ENCODE measurements at places on chromosomes 13 and 19. TPM values are rescaled to one million over a fixed set of nuclear protein-coding genes. Genes with fewer than 3 reads are reported as not detected.

GRCh38 chr13:112877539-112877938, 91.5 kb upstream of the MCF2L start:
- no peak for DNase-seq

DNA sequence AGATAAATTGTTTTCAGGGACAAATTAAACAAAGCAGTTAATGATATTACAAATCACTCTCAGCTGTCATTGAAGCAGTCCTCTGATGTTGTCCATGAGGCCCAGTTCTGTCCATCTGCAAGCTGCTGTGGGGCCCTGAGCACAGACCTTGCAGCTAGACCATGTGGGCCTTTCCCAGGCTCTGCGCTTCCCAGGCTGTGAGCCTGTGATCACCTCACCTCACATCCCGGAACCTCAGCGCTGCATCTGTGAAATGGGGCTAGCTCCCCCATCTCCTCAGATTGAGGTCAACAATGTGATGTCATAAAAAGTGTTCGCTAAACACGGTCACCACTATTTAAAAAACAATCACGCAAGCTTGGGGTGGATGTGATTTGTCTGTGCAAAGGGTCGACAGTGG, 51.9 kb upstream of the UQCRFS1 start:
- no peak for DNase-seq

GRCh38 chr19:7540761-7541474, 5.4 kb downstream of the PNPLA6 start:
- DNase-seq: no peak

DNA sequence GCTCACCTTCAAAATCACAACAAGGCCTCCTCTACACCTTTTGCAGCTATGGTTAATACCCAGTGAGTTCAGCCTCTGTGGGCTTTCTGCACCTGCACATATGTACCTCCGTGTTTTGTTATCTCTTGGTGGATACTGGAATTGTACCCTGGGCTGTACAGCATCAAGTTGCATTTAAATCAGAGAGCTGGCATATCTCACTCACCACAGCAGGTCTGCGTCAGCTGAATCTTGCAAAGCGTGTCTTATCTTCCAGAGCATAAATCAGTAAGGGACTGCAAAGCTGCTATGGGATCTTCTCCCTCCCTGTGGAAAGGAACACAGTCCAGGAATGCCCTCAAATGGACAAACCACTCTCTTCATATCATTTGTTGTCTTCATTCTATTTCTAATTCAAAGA, 1048.7 kb downstream of the UQCRFS1 start:
- DNase-seq: no peak

GRCh38 chr19:6890938-6891337, 3.6 kb downstream of the ADGRE1 start:
- DNase-seq: no peak

Gene LILRA2
- 0.27 TPM for total RNA-seq
